ENCODE measurements at places on chromosomes 4 and X.

GRCh38 chr4:5112333-5113095 lies 61.2 kb downstream of the STK32B start:
- DNase-seq: no peak

- DNase-seq: no peak
Observed at GRCh38 chrX:140274811-140275525, 229.9 kb downstream of the SOX3 start.

DNA sequence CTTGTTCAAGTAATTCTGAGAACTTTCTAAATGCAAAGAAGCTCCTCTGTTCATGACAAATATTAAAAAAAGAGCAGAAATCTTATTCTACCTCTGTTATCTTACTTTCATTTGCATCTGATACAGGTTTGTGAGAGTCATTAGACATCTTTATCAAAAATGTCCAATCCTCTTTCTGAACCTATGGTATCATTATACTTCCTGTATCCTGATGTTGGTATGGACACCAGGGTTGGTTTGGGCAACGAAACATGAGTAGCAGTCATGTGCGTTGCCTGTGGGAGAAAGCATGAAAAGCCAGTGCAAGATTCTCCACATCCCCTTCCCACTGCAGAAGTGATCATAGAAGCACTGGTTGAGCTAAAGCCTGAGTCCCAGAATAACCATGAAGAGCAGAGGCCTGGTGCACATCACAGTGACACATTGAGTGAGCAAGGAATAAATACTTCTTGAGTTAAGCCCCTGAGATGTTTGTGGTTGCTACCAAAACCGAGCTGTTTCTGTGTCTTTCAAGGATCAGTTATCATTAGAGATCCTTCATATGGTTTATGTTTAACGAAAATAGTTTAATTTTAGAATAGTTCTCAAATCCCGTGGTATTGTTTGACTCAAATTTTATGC lies 197.2 kb downstream of the BANK1 start:
- DNase-seq: no peak

DNA sequence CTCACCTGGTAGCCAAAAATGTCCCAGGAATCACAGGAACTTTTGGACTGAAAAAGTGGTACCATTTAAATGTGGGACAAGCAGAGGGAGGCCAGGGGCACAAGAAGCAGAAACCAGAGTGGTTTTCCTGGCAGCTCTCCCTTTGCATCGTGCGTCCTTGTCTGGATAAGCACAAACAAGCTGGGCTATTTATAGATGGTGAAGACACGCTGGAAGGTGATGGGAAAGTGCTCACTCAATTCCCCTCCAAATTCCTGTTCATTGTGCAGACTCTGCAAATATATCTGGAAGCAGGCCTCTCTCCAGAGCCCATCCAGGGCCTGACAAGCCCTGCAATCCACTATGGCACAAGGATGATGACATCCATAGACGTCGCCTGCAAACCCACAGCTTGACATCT lies 63.6 kb upstream of the MAP3K15 start:
- no peak for DNase-seq

GRCh38 chr4:126604268-126604867 lies 1028.4 kb upstream of the INTU start:
- peak; percentile 11 for DNase-seq

DNA sequence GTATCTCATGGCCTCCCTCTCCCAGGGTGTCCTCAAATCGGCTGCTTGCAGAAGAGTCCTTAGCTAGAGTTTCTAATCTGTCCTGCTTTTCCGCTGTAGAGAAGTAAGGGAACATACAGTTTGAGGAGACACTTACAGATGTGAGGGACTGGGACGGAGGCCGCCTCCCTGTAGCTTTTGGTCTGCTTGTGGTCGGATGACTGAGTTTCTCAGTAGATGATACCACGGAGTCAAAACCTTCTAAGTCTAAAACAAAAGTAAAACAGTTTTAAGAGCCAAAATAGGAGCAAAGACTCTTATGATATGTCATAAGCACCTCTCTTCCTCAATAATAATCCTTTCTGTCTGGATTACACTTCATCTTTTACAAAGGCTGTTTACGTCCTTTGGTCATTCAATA lies 34.5 kb upstream of the MAP3K15 start:
- DNase-seq: no peak

- no peak for DNase-seq
Observed at GRCh38 chr4:61896634-61897033, 696.5 kb downstream of the ADGRL3 start.

DNA sequence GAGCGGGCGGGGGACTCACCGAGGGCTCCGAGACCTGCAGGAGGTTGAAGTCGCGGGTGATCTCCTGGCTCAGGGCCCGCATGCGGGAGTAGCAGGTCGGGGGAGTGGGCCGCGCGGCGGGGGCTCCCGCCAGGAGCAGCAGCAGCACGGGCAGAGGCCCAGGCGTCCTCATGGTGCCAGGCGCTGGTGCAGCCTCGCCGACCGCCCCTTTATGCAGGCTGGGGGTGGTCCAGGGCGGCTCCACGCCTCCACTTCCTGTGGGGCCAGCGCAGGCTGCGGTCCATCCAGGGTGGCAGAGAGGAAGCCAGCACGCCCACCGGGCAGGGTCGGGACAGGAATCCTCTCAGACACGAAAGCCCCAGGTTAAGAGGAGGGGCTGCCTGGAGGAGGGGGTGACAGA lies at the start of gene CYTL1:
TSS of gene CYTL1 (minus strand) at position 185 of the 400 bp plus-strand sequence. CDS start at position 172, 13 bp downstream.
- DNase-seq: no peak

DNA sequence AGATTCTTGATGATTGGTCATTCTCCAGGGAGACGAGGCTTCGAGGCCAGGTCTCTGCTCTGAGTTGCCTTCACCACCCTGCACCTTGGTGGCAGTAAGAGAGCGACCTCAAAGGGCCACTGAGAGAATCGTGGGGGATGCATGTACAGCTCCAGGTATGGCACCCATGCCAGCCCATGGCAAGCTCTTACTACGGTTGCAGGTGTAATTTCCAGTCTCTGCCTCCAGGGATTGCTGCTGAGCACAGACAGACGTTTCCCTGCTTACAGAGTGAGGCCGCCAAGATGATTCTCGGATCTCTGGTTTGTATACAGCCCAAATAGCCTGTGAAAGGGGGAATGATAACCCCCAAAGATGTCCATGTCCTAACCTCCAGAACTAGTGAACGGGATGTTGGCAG lies 16.3 kb upstream of the DRD5 start:
- DNase-seq: no peak

DNA sequence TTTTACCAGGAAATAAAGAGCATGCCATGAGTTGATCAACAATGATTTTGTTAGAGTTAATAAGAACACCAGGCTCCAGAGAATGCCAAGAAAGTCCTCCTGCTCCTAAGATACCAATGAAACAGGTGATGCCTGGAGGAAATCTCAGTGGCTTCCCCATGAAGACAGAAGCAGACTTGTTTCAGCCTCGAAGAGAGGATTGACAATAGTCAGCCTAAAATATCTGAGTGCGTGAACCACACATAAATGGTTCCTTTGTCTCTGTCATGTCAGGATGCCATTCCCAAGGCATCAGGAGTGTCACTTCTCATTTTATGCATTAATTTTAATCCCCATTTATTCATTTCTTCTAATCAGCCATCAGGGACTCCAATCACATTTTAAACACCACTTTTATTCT lies 69.6 kb downstream of the PHOX2B start:
- no peak for DNase-seq

GRCh38 chrX:48958635-48959094 lies 1.3 kb upstream of the OTUD5 start:
- no peak for DNase-seq

DNA sequence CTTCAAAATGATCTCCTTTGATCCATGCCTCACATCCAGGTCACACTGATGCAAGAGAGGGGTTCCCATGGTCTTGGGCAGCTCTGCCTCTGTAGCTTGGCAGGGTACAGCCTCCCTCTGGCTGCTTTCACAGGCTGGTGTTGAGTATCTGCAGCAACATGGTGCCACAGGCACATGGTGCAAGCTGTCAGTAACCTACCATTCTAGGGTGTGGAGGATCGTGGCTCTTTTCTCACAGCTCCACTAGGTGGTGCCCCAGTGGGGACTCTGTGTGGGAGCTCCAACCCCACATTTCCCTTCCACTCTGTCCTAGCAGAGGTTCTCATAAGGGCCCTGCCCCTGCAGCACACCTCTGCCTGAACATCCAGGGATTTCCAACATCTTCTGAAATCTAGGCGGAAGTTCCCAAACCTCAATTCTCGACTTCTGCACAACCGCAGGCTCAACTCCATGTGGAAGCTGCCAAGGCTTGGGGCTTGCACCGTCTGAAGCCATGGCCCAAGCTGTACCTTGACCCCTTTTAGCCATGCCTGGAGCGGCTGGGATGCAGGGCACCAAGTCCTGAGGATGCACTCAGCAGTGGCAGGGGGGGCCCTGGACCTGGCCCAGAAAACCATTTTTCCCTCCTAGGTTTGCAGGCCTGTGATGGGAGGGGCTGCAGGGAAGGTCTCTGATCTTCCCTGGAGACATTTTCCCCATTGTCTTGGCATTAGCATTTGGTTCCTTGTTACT lies 137.8 kb upstream of the NUDT6 start:
- no peak for DNase-seq

- DNase-seq: no peak
Observed at GRCh38 chr4:113618205-113618604, 143.3 kb downstream of the CAMK2D start.

- no peak for DNase-seq
Observed at GRCh38 chrX:87337267-87337666, 180.3 kb upstream of the KLHL4 start.

DNA sequence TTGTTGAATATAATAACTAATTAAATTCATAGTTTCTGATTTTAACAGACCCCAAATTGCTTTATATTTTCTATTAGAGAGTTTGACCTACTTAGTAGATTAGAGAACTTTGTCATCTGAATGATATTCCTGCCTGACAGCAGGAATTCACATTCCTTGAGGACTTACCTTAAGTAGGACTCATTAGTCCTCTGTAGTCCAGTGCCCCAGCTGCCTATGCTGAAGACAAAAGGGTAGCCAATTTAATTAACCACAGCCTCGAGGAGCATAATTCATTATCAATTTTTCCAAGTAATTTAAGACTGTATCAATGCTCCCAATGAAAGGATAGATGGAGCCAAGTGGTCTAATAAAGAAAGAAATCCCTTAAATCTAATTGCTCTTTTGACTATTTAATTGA lies 1405.0 kb upstream of the IGFBP7 start:
- DNase-seq: no peak

DNA sequence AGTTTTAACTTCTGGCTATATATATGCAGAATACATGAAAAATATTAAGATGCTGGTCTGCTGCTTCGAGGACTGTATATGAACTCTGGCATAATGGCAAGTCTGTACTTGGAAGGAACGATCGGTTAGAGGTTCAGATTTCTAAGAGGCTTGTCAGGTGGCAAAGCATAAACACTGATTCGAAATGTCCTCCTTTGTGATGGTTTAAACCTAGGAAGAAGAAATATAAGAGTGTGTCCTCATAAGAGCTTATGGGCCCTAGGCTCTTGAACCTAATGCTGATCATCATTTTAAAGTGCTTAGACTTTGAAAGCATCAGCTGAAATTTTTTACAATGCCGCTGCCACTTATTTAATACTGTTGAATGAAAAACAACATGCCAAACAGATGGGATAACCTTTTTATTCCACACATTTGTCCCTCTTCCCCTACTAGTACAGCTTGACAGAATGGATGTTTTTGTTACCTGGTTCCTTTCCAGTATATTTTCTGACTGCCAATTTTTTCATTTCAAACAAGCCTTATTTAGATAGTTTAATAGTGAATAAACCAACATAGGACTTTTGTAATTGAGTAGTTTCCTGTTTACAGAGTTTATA lies 8.8 kb downstream of the SPRY1 start:
- DNase-seq: no peak

GRCh38 chrX:40474205-40474626 lies 106.6 kb upstream of the ATP6AP2 start:
- DNase-seq: no peak

GRCh38 chr4:65358914-65359313 lies 311.4 kb downstream of the EPHA5 start:
- DNase-seq: no peak

DNA sequence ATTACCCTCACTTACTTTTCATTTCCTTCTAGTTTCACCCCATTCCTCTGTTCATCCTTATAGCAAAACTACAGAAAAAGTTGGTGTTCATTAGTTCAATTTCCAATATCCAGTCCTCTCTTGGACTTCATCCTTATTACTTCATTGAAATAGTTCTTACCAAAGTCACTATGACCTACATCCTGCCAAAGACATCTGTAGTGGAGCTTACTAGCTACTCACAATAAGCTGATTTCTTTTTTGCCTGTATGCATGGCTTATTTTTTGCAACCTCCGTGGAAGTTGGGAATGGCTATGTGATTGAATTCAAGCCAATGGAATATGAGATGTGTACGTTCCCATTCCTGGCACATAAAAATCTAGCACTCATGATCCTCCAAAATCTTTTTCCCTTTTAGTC lies 4.6 kb upstream of the CDKL2 start:
- no peak for DNase-seq

GRCh38 chrX:68677998-68678397 lies 30.5 kb downstream of the STARD8 start:
- no peak for DNase-seq

GRCh38 chrX:123964156-123964834 lies 2.8 kb downstream of the STAG2 start:
- DNase-seq: peak; percentile 14

DNA sequence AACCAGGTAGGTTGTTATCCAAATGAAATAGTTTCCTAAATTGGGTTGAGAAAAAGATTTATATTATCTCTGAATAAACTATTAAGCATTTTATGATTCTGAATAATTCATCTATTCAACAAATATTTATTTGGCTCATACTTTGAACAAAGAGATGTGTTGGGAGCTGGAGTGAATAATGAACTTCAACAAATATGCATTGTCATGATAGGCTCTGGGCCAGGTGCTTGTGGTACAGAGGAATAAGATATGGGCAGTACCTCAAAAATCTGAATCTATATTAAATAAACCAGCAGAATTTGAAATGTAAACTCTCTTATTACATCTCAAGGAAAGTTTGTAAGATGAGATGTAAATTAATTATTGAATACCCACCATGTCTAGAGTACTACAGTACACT lies 75.7 kb upstream of the DCLK2 start:
- DNase-seq: no peak

DNA sequence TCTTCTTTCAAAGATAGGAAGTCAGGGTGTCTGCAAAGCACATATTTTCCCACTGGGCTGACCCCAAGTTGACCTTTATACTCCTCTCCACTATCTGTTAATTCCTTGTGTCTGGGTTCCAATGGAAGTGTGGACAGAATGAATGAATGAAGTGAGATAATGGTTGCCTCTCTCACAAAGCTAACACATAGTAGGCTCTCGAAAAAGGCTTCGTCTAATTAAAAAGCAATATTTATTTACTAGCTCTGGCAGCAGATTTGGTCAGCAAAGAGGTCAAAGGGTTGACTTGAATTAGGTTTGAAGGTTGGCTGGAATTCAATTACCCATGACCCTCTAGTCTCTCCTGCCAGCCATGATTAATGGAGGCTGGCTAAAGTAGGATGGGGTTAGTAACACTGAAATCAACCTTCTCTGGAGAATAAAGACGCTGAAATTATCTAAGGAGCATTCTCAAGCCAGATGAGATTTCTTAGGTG lies 280.3 kb upstream of the KLF3 start:
- DNase-seq: no peak

DNA sequence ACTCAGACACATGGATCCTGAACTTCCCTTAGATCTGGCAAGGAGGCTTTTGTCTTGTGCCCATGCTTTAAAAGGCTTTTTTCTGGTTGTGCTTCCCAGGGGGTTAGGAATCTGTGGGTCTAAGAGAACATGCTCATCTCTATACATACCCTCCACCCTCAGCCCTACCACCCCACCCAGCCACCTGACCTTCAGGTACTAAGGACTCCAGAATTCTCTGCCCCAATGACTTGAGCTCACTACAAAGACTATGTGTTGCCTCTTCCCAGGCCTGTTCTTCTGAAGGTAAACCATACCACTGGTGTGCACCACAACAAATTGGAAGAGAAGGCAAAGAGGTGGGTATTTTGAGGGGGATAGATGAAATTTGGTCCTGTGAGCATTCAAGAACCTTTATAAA lies 167.3 kb upstream of the ETNPPL start:
- DNase-seq: no peak
